Activated CD4-positive, CD25-positive, alpha-beta regulatory T cell (primary cell): ENCODE measurements at places on chromosomes 11 and 22.

- no peak for DNase-seq
These were observed 7.1 kb downstream of the MGAT3 start for GRCh38 chr22:39463931-39464390.

DNA sequence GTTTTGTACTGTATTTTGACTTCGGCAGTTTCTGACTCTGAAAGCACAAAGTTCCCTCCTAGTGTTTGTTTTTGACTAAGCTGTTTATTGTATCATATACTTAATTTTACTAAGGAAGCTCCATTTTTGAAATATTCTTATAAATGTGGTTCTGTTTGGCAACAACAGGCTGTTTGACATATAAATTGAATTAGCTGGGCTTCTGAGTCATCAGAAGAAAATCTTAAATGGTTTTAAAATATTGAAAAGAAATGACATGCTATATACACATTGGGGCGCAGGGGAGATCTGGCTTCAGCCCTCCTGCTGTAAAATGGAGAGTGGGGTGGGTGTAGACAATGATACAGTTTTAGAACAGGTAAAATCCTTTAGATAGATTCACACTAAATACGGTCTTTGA is 38.6 kb downstream of the SHISA8 start:
- no peak for DNase-seq

DNA sequence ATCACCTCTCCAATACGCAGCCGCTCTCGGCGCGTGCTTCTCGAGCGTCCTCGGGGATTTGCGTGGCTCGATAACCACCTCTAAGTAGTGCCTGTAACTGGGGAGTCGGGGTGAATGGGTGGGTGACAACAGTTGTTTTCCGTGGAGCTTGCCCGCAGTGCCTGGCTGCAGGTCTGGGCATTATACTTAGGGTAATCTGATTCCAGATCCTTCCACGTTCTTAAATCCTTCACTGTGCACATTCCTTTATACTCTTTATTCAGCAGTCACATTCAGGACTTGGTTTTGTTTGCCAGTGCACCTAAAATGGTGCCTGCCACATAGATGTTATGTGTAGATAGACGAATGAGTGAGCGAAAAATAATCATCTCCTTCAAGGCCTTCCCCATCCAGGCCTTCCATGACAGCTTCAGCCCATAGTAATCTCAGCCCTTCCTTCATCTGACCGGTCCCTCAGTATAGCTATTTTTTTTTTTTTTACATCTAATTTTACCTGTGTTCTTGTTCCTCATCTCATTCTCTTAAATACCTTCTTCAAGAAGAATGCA is 602 bp downstream of the NAT10 start:
- DNase-seq = no peak

- no peak for DNase-seq
These were observed 11.7 kb downstream of the CRELD2 start for GRCh38 chr22:49929994-49930575.

GRCh38 chr11:14679662-14680061 is 36.1 kb downstream of the PDE3B start:
- no peak for DNase-seq

- no peak for DNase-seq
These were observed 283.5 kb downstream of the TTC28 start for GRCh38 chr22:28395920-28396753.

DNA sequence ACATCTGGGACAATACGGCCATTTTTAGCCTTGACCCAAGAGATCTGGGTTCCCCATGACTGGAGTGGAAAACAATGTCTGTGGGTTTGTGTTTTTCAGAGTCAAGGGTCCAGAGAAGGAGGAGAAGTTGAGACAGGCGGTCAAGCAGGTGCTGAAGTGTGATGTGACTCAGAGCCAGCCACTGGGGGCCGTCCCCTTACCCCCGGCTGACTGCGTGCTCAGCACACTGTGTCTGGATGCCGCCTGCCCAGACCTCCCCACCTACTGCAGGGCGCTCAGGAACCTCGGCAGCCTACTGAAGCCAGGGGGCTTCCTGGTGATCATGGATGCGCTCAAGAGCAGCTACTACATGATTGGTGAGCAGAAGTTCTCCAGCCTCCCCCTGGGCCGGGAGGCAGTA is 15.7 kb downstream of the NNMT start:
- no peak for DNase-seq

DNA sequence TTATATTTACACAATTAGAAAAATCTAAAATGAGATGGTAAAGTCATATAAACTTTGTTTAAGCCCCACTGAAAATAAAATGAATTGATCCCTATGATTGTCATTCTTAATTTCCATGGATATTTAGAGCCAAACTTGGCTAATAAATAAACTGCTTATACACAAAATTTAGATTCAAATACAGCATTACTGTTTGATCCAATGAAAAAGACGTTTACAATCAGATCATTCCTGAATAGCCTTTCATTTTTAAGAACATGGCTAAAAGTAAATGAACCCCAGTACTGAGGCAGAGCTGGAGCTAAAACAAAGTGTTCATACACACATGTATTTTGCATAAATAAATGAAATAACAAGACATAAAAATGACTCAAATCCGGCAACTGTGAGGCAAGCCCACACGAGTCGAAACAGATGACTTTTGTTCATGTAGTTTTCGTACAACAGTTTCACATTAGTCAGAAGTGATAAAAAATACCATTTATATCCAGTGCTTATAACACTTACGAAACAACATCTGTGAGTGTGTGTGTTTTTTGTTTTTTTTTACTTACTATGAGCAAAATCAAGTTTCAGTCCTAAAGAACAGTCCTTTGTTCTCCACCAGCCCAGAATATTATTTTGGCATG is 386.5 kb downstream of the SOX6 start:
- DNase-seq = no peak

- no peak for DNase-seq
These were observed 76.4 kb downstream of the GGTLC2 start for GRCh38 chr22:22720724-22721261.

- DNase-seq = no peak
These were observed 14.6 kb upstream of the POLD3 start for GRCh38 chr11:74577624-74578396.

GRCh38 chr11:109849051-109849450 is 244.1 kb upstream of the ZC3H12C start:
- no peak for DNase-seq

- no peak for DNase-seq
These were observed 14.8 kb upstream of the TMEM216 start for GRCh38 chr11:61377461-61378160.

GRCh38 chr11:61827571-61828378 is at the start of gene FADS2:
Gene FADS2 (plus strand): TSS chr11:61828300. CDS start chr11:61828391, 91 bp downstream.
- no peak for DNase-seq

DNA sequence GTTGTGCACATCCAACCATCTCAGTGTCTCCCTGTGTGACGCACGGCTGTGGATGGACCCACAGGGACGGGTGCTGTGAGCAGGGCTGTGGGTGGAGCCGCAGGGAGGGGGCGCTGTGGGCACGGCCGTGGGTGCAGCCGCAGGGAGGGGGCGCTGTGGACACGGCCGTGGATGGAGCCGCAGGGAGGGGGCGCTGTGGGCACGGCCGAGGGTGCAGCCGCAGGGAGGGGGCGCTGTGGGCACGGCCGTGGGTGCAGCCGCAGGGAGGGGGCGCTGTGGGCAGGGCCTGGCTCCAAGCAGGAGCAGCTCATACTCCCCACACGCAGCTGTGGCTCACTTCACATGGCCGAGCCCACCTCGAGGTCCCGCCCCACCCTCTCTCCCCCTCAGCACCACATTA is 6.0 kb upstream of the MAPK11 start:
- peak; percentile 56 for DNase-seq

DNA sequence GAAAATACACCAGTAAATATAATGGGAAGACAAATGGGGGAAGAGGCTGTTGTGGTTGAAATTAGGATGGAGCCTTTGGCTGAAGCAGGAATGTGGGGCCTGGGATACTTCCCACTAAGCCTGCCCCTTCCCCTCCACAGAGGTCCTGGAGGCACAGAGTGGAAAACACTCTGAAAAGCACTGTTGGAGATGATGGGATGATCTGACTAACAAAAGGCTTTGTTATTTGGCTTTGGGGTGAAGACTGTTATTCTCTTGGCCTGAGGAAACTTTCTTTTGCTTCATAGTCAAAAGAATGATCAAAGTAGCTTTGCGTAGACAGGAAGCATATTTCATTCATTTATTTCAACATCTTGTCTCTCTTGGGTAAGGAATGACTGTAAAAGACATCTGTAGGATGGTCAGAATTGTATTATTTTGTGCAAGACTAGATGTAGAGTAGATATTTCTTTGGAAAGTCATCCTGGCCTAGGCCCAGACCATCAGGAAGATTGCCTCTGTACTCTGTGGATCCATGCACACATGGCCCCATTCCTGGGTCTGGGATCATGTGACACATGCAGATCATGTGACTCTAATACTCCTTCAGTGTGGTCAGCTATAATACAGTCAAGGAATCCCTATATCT is 111.4 kb downstream of the SPON1 start:
- no peak for DNase-seq

DNA sequence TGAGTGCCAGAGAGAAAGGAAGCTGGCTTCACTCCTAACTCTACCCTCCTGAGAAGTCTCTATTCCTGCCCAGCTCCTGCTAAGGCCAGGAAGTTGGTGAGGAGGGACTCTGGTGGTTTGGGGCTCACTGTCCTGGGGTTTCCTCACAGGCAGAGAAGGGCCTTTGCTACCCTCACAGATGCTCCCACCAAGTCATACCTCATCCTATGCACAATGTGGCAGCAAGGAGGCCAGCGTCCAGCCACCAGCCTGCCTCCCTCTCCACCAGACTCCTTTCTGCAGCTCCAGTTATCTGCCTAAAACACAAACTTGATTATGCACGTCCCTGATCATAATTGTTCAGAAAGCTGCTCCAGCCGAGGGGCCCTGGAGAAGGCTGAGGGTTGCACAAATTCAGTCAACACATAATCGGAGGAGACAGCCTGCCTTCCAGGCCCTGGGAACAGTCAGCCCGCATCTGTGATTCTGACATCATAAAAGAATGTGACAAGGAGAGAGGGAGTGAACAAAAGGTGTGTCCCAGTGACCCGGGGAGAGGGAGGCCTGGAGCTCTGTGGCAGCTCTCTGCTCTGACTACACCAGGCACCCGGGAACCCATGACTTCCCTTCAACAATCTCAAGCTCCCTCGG is 28.8 kb downstream of the DKK3 start:
- DNase-seq = no peak
